ENCODE measurements at places on chromosomes 2 and 18.

DNA sequence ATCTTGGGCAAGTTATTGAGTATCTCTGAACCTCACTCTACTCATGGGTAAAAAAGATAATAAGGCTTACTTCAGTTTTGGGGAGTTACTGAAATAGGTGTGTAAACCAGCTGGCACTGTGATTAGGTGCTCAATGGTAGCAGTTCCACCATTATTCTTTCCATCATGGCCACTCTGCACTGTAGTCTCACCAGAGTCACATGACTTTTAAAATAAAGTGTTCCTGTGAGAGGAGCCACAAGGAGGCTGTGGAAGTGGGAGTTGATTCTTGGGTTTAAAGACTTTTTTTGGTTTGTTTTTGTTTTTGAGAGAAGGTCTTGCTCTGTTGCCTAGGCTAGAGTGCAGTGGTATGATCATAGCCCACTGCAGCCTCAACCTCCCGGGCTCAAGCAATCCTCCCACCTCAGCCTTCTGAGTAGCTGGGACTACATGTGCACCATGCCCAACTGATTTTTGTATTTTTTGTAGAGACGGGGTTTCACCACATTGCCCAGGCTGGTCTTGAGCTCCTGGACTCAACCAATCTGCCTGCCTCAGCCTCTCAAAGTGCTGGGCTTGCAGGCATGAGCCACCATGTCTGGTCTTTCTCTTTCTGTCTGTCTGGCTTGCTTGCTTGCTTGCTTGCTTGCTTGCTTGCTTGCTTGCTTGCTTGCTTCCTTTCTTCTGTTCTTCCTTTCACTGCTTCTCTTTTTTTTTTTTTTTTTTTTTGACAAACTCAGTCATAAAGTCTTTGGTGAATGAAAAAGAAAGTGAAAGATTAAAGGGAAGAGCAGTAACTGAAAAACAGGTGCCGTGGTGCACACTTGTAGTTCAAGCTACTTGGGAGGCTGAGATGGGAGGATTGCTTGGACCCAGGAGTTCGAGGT is 21.2 kb upstream of the ACVR1 start:
- no peak for DNase-seq

GRCh38 chr18:3804336-3804735 is 354.4 kb downstream of the TGIF1 start:
- DNase-seq = no peak

DNA sequence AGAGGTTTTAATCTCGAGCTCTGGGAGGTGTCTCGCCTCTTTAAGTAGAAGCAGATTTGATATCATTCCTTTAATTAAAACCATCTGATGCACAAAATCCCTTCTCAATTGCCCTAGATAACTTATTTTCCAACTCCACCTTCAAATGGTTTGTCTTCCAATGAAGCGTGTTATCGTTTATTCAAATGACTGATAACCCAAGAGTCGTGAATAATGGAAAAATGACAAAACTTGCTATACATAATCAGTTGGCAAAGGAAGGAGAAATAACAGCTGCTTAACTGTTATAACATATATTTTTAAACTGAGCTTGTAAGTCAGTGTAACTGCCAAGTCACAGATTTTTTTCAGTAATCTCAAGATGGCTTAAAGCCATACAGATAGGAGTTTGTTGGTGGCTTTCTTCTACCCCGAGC is 144.6 kb downstream of the QPCT start:
- DNase-seq = no peak

GRCh38 chr2:25252291-25253152 is 84.1 kb upstream of the POMC start:
- DNase-seq = peak; percentile 71

- no peak for DNase-seq
Observed at GRCh38 chr18:48657447-48658120, 118.8 kb downstream of the CTIF start.

GRCh38 chr2:41393621-41394020 is 654.2 kb upstream of the PKDCC start:
- no peak for DNase-seq

DNA sequence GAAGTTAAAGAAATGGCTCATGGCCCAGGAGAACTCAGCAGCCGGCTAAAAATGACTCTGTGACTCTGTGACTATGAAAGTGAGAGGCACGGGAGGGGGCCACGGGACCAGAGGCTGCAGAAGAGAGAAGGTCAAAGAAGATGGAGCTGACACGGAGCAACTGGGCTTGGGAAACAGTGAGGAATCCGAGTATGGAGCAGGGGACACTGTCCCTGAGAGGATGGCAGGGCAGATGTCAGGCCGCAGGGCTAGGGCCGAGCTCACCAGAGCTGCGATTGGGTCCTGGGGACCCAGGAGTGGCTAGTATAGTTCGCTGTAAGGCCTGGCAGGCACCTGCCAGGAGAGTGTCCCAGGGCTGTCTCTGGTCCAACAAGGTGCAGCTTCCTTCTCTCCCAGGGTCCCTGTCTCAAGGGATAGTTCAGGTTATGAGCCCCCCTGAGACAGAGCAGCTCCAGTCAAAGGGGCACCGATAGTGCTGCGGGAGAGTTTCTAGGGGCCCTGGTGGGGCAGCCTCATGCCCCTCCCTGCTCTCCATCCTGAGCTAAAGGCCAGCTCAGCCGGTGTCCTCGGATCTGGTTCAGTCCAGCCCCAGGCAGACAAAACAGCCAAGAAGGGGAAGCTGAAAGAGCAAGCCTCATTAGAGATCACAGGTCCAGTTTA is 42.7 kb downstream of the CIB4 start:
- DNase-seq = no peak

DNA sequence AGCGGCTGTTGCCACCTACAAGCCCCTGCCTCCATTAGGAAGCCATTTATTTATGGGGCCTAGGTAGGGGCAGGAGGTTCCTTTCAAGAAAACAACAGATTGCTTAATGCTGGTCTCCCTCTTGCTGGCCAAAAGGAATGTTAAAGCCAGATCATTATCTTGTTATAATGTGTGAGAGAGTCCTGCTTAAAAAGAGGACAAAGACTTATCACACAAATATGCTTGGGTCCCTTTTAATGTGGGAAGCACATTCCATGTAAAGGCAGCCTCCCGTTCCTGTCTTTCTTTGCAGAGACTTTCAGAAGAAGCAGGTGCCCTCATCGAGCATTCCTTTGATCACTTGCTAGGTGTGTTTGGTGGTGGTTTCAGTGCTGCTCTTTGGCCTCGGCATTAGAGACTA is 76.4 kb downstream of the AGAP1 start:
- DNase-seq = no peak

- no peak for DNase-seq
Observed at GRCh38 chr2:144711630-144712549, 192.0 kb upstream of the ZEB2 start.

- peak; percentile 83 for DNase-seq
Observed at GRCh38 chr2:69437751-69438154, 518 bp upstream of the NFU1 start.

- peak; percentile 83 for DNase-seq
Observed at GRCh38 chr2:26298638-26299393, 47.1 kb upstream of the SELENOI start.

DNA sequence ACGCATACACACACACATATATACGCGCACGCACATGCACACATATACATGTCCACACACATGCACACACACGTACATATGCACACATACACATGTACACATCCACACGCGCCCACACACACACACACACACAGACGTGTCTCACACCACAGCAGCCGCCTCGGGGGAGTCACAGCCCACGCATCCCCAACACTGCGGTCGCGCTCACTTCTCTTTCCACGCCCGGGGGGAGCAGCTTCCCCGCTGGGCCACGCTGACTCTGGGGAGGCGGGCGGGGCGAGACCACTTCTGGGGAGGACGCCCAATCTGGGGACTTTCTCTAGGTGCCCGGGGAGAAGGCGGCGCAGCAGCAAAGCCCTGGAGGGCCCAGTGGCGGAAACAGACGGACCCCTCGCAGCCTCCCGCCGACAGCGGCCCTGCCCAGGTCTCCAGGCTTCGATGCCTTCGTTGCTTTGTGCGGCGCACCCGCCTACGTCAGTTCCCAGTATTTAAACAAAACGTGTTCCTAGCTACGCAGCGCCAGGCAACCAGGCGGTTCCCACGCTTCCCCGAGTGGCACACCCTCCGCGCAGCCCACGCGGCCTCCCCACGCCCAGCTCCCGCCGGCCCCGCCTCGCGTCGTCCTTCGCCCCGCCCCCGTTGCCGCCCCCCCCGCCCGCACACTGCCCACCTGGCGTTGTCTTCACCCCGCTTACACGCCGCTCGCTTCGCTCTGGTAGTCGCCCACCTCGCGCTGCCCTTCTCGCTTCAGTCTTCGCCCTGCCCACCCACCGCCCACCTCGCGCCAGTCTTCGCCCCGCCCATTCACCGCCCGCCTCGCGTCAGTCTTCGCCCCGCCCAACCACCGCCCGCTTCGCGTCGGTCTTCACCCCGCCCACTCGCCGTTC is 810 bp upstream of the RBFA start:
- peak; percentile 76 for DNase-seq

GRCh38 chr2:9769171-9770005 is 73.9 kb upstream of the TAF1B start:
- no peak for DNase-seq

GRCh38 chr2:119753041-119753929 is 6.4 kb upstream of the PTPN4 start:
- no peak for DNase-seq

- no peak for DNase-seq
Observed at GRCh38 chr2:219510512-219511135, 3.7 kb upstream of the ASIC4 start.

DNA sequence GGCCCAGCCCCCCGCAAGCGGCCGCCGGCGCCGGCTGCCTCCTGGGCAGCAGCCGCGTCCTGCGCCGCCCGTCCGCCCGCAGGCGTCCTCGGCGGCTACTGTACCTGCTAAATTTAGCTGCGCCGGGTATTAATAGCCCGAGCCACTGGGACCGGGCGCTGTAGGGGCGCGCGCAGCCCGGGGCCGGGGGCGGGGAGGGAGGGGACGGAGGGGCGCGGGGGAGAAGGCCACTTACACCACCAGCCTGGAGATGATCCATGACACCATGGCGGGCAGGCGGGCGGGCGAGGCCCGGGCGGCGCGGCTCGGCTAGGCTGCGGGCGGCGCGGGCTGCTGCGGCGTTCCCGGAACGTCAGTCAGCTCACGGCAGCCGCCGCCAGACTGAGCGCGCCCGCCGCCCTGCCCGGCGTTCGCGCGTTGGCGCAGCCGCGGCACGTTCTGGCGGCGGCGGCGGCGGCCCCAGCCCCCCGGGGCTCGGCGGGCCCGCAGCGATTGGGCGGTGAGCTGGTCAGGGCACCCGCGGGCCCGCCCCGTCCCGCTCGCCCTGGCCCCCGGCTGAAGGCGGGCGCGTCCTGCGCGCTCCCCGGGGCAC is at the start of gene REEP1:
REEP1 (minus strand) TSS at position 383 of the 592 bp plus-strand sequence; CDS start at position 267, 116 bp downstream.
- peak; percentile 66 for DNase-seq

- DNase-seq = no peak
Observed at GRCh38 chr2:73984203-73984921, at the start of gene TET3. Gene TET3, plus strand, starts transcription at chr2:73984910. Its CDS starts 1,494 bp downstream, at chr2:73986404.

DNA sequence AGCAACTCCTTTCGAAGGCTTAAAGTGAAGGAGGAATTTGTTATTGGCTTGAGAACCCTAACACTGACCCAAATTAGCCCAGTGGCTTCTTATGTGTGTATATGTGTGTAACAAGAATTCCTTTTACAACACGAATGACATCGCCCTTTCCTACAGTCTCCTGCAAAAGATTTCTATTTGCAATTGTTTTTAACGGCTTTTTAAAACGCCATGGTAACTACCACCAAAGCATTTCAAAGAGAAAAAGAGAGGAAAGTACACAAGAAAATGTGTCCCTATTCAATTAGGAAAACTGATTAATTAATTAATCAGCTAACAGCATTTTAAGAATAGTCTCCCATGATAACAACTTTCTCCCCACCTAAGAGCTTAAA is 58.1 kb downstream of the PAX3 start:
- no peak for DNase-seq

- DNase-seq = no peak
Observed at GRCh38 chr2:203673933-203674332, 32.5 kb upstream of the CD28 start.

DNA sequence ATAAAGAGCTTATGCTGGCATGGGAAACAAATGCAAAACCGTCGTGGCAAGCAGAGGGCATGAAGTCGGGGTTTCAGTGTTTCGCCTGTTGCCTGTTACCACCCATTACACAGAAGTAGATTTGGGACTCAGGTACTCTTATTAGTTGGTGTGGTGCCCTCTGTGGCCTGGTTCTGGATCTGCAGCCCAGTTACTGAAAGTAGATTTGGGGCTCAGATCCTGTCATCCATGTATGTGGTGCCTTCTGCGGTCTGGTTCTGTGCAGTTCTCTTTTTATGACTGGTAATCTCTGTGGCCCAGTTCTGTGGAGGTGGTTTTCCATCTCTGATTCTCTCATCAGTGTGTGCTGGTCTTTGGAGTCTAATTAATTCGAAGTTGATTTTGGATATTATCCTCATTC is 45.2 kb downstream of the ADNP2 start:
- DNase-seq = no peak

GRCh38 chr2:210662560-210662959 is 106.2 kb downstream of the CPS1 start:
- no peak for DNase-seq

- DNase-seq = no peak
Observed at GRCh38 chr2:135870571-135870970, 5.7 kb downstream of the MCM6 start.

DNA sequence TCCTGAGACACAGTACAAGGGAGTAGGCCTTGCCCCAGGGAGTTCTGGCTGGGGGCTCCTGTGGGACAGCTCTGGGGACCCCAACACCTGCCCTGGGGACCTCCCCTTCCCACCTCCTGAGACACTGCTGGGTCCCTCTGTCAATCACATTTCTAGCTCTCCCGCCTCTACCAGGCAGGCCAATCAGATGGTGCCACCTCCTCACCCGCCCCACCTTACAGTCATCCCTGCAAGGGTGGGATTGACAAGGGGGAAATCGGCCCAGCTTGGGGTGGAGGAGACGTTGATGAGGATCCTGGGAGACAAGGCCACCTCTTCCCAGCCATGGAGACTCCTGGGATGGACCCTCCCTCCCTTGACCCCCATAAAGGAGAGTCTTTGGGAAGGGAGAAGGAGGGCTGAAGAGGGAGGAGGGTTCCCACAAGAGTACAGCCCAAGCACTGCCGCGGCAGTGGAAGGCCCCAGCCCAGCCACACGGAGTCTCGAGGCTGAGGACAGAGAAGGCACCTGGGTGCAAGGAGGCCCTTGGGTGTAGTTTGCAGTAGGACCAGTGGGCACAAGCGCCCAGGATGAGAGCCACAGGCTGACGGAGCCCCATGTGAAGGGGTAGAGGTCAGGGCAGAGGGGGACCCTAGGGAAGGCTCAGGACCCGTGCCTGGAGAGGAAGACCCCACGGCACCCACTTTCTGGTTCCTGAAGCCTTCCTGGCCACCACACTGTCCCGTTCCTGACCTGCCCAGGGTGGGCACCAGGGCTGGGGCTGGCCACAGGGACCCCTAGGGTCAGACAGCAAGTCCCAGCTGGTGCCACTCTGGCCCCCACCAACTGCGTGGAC is 109.9 kb upstream of the OTOS start:
- peak; percentile 7 for DNase-seq

GRCh38 chr18:29123706-29124530 is 947.0 kb upstream of the CDH2 start:
- DNase-seq = no peak
